Hepatocyte (in vitro differentiated cells): ENCODE measurements at places on chromosomes 12 and 14. TPM values are rescaled to one million over a fixed set of nuclear protein-coding genes. Genes with fewer than 3 reads are reported as not detected.

DNA sequence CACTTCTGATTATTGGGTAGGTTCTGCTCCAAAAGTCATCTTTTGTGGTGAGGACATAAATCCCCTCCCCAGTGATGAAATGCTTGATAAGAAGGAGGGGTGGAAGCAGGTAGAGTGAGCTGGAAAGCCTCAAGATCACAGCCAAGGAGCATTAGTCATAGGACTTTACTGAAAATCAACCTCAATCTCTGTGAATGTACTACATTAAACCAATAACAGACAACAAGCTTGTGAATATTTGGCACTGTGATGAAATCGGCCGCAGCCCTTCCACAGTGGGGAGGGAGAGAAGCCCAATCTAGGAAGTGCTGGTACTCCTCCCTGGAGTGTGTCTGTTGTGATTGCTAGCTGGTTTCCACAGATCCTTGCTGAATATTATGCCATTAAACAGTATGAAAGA is 41.2 kb upstream of the PTCSC3 start:
- no peak for DNase-seq

DNA sequence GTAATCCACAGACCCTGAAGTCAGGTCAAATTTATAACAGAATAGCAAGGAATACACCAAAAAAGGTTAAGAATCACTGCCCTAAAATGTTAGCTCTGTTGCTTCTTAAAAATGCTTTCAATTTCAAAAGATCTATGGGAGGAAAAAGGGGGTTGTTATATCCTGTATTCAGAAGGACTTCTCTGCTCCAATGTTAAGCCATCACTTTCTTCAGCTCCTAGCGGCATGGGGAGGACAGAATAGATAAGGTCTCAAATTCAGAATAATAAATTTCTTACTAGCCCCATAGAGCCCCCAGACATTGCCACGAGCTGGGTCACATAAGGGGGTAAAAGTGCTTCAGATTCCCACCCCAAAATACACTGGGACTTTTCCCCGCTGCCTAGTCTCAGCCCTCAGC is 49.8 kb downstream of the CPM start:
- DNase-seq, result no peak

MDM1 gene
- total RNA-seq, result 8.4 and 14.9 TPM in 2 replicates

DNA sequence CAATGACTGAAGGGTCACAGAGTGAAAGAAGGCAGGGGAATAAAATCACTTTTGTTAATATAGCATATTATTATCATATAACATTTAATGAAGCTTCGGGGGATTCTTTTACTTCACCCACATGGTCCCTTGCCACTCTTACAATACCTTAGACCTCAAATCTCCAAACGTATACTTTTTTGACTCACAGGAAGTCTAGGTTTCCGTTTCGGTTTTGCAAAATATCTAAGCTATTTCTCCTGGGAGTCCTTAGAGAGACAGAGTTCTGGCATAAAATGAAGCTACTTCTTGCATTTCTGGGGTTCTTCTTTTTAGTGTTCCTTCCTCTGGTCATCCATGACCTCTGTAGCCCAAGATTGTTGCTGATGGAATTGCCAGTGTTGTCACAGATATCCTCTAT is 590.5 kb upstream of the ATP2B1 start:
- DNase-seq, result no peak

FOXM1 gene
- total RNA-seq, result 4.3 and 6.8 TPM in 2 replicates
